GM23338 (cell line): ENCODE measurements at places on chromosomes 2 and 18. TPM values are rescaled to one million over a fixed set of nuclear protein-coding genes. Genes with fewer than 3 reads are reported as not detected.

The MAL gene
- 0.31 TPM in 1 of 2 replicates, not detected in the other for polyA plus RNA-seq

The TNFAIP6 gene
- 6.1 and 6.7 TPM in 2 replicates for polyA plus RNA-seq

The SMYD1 gene
- polyA plus RNA-seq, result 0.35 TPM in 1 of 2 replicates, not detected in the other

The HOXD1 gene
- not detected in 2 replicates for polyA plus RNA-seq

The CRYGD gene
- 22.6 and 23.9 TPM in 2 replicates for polyA plus RNA-seq

The ENOSF1 gene
- 30.1 and 32.0 TPM in 2 replicates for polyA plus RNA-seq

The KIAA1328 gene
- 3.1 and 5.2 TPM in 2 replicates for polyA plus RNA-seq

The LRRC30 gene
- not detected in 2 replicates for polyA plus RNA-seq

The CDH20 gene
- polyA plus RNA-seq, result not detected in 2 replicates

The MC5R gene
- 0.11 and 0.21 TPM in 2 replicates for polyA plus RNA-seq

The CFC1B gene
- not detected in 2 replicates for polyA plus RNA-seq

The DPY30 gene
- polyA plus RNA-seq, result 518 and 520 TPM in 2 replicates

The ZNF892 gene
- polyA plus RNA-seq, result 2.2 and 2.7 TPM in 2 replicates

The TUBA4B gene
- polyA plus RNA-seq, result 0.17 TPM in 1 of 2 replicates, not detected in the other

The B3GNT7 gene
- polyA plus RNA-seq, result 44.2 and 47.1 TPM in 2 replicates

The IL1RL2 gene
- polyA plus RNA-seq, result not detected in 2 replicates

The POMC gene
- polyA plus RNA-seq, result 8.5 and 8.7 TPM in 2 replicates

The SP5 gene
- polyA plus RNA-seq, result 0.32 and 0.42 TPM in 2 replicates

The VIT gene
- not detected in 2 replicates for polyA plus RNA-seq

The ABHD1 gene
- 0.55 and 0.66 TPM in 2 replicates for polyA plus RNA-seq

The TXNDC9 gene
- 56.6 and 67.4 TPM in 2 replicates for polyA plus RNA-seq

The DOK1 gene
- 3.4 and 3.9 TPM in 2 replicates for polyA plus RNA-seq

The DCC gene
- 0.53 and 0.99 TPM in 2 replicates for polyA plus RNA-seq

The PSTPIP2 gene
- polyA plus RNA-seq, result 1.1 and 1.4 TPM in 2 replicates

The CCDC93 gene
- 12.3 and 16.8 TPM in 2 replicates for polyA plus RNA-seq

The TRPM8 gene
- polyA plus RNA-seq, result 0.11 TPM in 1 of 2 replicates, not detected in the other

The SLC35F5 gene
- polyA plus RNA-seq, result 10.9 and 11.1 TPM in 2 replicates

The TXNDC2 gene
- 0.16 TPM in 1 of 2 replicates, not detected in the other for polyA plus RNA-seq

The CNGA3 gene
- polyA plus RNA-seq, result not detected in 2 replicates

The TSPYL6 gene
- not detected in 2 replicates for polyA plus RNA-seq

The CCNYL1 gene
- polyA plus RNA-seq, result 19.6 and 20.8 TPM in 2 replicates

The CNTNAP5 gene
- 0.50 and 0.57 TPM in 2 replicates for polyA plus RNA-seq

The MARS2 gene
- polyA plus RNA-seq, result 11.9 and 13.7 TPM in 2 replicates

The NOL4 gene
- 0.33 and 0.63 TPM in 2 replicates for polyA plus RNA-seq

The LRATD1 gene
- polyA plus RNA-seq, result 1.8 and 2.7 TPM in 2 replicates

The G6PC2 gene
- not detected in 2 replicates for polyA plus RNA-seq

The SPATA3 gene
- polyA plus RNA-seq, result not detected in 2 replicates

The IL36B gene
- not detected in 2 replicates for polyA plus RNA-seq

The CKAP2L gene
- polyA plus RNA-seq, result 28.6 and 30.2 TPM in 2 replicates

The BOLL gene
- polyA plus RNA-seq, result 1.1 and 2.0 TPM in 2 replicates

The ACMSD gene
- 0.11 and 0.24 TPM in 2 replicates for polyA plus RNA-seq

The TMEM169 gene
- 1.4 and 1.7 TPM in 2 replicates for polyA plus RNA-seq

The FAM110C gene
- polyA plus RNA-seq, result 7.9 and 9.7 TPM in 2 replicates

The GPR155 gene
- 0.82 and 1.2 TPM in 2 replicates for polyA plus RNA-seq

The IRS1 gene
- 6.2 and 6.9 TPM in 2 replicates for polyA plus RNA-seq

The PTPN4 gene
- polyA plus RNA-seq, result 25.1 and 41.6 TPM in 2 replicates

The SERPINB13 gene
- polyA plus RNA-seq, result not detected in 2 replicates

The NIF3L1 gene
- 62.8 and 70.8 TPM in 2 replicates for polyA plus RNA-seq

The CD8A gene
- 0.12 and 0.19 TPM in 2 replicates for polyA plus RNA-seq

The SCYGR4 gene
- polyA plus RNA-seq, result not detected in 2 replicates

The KCNJ3 gene
- 0.05 and 0.19 TPM in 2 replicates for polyA plus RNA-seq

The UNC80 gene
- polyA plus RNA-seq, result 0.03 and 0.11 TPM in 2 replicates

The CRYGC gene
- not detected in 2 replicates for polyA plus RNA-seq

The PDE1A gene
- 0.05 and 0.31 TPM in 2 replicates for polyA plus RNA-seq

The AQP12A gene
- not detected in 2 replicates for polyA plus RNA-seq

The BCL2L11 gene
- polyA plus RNA-seq, result 10.6 and 11.0 TPM in 2 replicates

The NEUROD1 gene
- 0.14 TPM in 1 of 2 replicates, not detected in the other for polyA plus RNA-seq

The MYO7B gene
- polyA plus RNA-seq, result not detected in 2 replicates

The ANTXR1 gene
- 13.3 and 16.1 TPM in 2 replicates for polyA plus RNA-seq
